Hepatic stellate cell (primary cell): ENCODE measurements at places on chromosomes 2 and 18.

DNA sequence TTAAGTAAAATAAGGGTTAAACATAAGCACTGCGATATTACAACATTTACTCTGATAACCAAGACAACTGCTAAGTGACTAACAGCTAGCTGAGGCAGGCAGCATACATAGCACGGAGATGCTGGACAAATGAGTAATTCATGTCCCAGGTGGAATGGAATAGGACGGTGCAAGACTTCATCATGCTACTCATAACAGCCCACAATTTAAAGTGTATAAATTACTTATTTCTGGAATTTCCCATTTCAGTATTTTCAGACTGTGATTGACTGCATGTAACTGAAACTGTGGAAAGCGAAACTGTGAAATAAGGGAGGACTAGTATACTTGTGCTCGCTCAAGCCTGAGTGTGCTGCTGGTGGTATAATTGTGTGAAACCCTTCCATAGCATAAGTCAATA, 12.9 kb downstream of the IER3IP1 start:
- DNase-seq: peak; percentile 60

DNA sequence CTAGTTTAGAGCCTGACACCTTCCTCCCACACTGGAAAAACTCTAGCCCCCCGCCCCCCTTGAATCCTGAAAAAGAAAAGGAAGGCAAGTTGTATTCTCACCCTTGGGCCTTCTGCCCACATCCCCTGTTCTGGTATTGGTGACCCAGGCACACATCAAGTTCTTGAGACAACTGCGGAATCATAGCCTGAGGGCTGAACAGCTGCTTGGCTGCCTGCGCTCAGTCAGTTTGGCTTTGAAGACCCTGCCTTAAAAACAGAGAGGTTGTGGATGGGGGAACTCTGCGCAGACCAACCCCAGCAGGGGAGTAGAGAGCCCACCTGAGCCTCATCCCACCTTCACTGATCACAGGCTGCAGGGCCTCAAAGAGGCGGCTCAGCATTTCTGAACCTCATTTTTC, 229.2 kb downstream of the ANAPC1 start:
- no peak for DNase-seq

GRCh38 chr18:10270151-10270571, 184.3 kb upstream of the APCDD1 start:
- no peak for DNase-seq

DNA sequence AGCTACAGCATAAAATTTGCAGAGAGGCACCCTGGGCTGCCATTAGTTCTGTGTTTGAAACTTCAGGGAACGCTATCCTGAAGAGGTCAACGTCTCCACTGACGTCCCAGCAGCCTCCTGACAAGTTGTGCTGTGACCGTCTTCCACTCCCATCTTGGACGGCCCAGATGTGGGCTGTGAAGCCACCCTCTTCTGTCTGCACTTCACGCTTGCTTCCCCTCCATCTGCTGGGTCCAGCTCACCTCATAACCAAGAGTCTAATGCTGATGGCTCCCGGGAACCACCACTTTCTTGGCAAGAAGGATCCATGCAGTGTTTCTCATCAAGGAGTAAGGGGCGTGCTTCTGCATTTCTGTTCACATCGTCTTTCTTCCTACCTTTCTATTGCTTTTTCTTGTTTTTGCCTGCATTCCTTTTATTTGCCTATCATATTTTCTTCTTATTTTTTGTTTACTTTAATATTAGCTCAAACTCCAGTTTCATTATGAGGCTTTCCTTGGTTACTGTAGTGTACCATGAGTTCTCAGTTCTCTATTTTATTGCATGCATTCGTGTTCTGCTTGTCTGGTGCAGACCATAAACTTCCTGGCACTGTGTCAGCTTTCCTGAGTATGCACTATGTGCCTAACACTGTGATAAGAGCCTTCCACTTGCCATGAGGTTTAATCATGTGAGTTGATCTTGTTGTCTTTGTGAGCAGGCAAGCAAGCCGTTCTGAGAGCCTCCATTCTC, 631.8 kb upstream of the RAB6C start:
- no peak for DNase-seq
